Mammary epithelial cell (primary cell): ENCODE measurements at places on chromosomes 6 and 20.

GRCh38 chr6:167162591-167162990 lies 4.8 kb upstream of the GPR31 start:
- no peak for DNase-seq

- DNase-seq = no peak
These were observed 314.4 kb downstream of the ESR1 start for GRCh38 chr6:152121910-152122309.

DNA sequence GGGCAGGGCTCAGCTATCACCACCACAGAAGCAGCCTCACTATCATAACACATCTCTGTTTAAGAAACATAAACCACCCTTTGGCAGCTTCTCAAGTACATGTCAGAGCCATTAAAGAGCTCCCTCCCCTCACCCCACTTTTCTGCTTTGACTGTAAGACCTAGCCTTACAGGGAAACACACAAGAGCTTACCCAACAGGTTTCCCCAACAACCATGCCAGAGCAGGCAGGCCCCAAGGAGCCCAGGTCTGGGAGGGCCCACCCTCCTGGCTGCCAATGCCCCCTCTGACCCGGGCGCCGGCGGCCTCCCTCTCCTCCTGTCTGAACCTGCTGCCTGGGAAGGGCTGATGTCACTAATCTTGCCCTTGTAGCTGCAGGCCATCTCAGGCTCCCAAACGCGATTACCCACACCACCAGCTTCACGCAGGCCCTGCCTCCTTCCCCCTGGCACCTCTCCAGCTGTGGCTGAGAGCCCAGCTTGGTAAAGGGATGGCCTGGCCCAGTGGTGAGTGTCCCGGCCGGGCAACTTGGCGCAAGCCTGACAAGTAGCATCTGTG lies 402.0 kb downstream of the MAFB start:
- peak; percentile 91 for DNase-seq

GRCh38 chr6:139165324-139165723 lies 30.4 kb downstream of the HECA start:
- no peak for DNase-seq

- DNase-seq = no peak
These were observed 315.7 kb upstream of the ECI2 start for GRCh38 chr6:4451081-4451480.
